ENCODE measurements at places on chromosomes 12 and 14.

GRCh38 chr14:23359167-23359626 lies 5.8 kb downstream of the EFS start:
- no peak for DNase-seq

DNA sequence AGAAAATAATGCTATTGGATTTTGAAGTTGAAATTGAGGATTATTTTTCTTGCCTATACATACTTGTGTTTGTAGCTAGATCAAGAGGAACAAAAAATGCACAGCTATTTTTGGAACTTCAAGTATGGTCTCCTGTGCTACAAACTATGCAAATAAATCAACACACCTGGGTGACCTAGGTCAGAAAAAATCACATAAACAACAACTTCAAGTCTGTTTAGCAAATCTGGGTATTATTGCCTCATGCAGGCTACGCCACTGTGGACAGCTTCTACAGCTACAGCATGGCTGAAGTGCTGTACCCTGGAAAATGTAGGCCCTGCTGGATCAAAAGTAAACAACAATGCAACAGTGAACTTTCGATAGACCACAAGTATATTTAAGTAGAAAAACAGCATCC lies 87.5 kb downstream of the SLC6A15 start:
- no peak for DNase-seq

GRCh38 chr12:31897781-31898503 lies 61.3 kb upstream of the RESF1 start:
- DNase-seq = peak; percentile 30

DNA sequence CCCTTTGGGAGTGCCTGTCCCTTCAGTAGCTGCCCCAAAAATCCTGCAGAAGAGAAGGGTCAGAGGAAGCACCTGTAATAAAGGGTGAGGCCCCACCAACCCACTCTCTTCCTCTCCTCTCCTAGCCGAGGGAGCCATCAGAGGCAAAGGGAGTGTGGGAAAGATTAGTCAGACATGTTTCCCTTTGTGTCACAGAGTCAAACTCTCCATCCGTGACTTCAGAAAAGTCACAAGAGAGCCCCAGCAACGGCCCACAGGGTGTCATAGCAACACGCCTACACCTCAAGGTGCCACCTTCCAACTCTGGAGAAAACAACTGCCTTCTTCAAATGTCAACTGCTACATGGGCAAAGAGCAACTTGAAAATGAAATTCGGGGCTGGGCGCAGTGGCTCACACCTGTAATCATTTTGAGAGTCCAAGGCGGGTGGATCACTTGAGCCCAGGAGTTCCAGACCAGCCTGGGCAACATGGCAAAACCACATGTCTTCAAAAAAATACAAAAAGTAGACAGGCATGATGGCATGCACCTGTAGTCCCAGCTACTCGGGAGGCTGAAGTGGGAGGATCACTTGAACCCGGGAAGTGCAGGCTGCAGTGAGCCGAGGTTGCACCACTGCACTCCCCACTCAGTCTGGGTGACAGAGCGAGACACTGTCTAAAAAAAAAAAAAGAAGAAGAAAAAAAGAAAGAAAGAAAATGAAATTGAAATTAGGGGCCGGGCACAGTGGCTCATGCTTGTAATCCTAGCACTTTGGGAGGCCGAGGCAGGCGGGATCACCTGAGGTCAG lies 17.7 kb upstream of the CD27 start:
- DNase-seq = no peak

- DNase-seq = no peak
These were observed 10.9 kb downstream of the CTDSP2 start for GRCh38 chr12:57835366-57836288.

GRCh38 chr14:69323266-69323998 lies 63.5 kb downstream of the GALNT16 start:
- no peak for DNase-seq

DNA sequence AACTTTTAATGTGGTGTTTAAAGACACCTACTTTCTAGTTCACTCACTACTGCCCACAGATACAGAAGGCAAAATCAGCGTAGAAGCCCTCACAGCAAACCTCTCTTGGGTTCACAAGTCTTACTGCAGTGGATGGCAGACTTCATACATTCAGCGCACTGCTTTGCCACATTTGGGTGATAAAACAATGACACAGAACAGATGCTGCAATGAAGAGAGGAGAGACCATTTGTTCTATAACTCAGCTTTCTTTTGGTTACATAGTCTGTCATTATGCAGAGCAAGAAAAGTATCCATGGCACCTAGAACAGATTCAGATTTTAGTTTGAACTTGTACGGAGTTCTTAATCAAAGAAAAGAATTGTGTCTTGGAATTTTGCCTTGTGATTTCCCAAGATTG lies 459.0 kb downstream of the BCAT1 start:
- no peak for DNase-seq

DNA sequence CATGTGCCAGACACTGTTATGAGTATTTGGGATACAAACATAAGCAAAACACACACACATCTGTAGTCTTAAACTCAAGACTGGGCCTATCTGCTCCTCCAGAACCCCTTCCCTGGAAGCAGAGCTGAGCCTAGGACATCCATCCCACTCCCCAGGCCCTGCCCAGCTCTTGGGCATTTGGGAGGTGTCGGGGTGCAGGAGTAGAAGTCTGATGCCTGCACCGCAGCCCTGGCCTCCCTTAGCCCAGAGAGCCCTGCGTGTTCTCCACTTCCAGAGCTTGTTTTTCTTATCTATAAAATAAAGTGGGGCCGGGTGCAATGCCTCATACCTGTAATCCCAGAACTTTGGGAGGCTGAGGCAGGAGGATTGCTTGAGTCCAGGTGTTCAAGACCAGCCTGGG lies 11.7 kb downstream of the HSP90AA1 start:
- DNase-seq = no peak

- peak; percentile 16 for DNase-seq
These were observed 35.5 kb upstream of the TSPAN9 start for GRCh38 chr12:3041558-3042164.

GRCh38 chr12:77232045-77232444 lies 166.7 kb upstream of the E2F7 start:
- DNase-seq = no peak
